Activated T-cell treated with anti-CD3 and anti-CD28 coated beads for 4 hours (primary cell): ENCODE measurements at places on chromosomes 13 and 19.

- no peak for DNase-seq
Observed at GRCh38 chr13:29125191-29125933, 305.2 kb downstream of the MTUS2 start.

DNA sequence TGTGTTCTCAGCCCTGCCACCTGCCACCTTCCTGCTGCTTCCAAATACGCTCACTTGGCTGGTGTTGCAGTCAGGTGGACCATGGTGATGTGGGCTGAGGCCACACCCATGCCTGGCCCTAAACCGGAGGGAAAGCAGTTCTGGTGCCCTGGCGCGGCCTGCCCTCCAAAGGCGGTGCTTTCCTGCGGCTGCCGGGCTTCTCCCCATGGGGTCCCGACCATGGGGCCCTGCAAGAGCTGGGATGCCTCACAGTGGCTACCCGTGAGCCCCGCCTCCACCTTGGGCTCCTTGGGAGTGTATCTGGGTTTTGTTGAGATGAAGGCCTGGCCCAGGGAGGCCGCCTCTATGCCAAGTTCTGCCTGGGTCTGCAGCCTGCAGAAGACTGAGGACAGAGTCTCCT, 73.7 kb downstream of the ERICH6B start:
- no peak for DNase-seq

DNA sequence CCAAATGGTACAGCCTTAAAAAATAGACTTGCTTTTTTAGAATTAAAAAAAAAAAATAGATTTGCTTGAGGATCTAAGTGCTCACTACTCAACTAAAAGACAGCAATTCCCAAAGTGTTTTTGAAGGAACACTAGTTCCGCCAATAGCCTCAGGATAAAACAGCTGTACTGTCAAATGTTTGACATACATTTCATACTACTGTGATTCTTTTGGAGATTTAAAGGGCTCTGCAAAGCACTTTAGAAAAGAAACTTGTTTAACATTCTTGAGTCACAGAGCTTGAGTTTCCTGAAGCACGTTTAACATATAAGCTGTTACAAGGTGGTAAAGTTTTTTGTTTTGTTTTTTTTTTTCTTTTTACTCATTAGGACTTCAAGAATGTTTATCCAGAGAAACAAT, 23.1 kb upstream of the KLF5 start:
- DNase-seq, result no peak

DNA sequence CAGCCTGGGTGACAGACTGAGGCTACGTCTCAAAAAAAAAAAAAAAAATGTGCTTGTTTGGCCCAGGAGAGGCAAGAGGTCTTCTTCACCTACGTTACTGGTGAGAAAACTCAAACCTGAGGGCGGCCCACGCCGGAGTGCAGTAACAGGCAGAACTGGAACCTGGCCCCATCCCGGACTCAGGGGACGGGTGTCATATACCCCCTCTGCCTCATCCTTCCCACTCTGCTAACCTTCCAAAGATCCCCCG, 414 bp upstream of the ADAT3 start:
- no peak for DNase-seq

DNA sequence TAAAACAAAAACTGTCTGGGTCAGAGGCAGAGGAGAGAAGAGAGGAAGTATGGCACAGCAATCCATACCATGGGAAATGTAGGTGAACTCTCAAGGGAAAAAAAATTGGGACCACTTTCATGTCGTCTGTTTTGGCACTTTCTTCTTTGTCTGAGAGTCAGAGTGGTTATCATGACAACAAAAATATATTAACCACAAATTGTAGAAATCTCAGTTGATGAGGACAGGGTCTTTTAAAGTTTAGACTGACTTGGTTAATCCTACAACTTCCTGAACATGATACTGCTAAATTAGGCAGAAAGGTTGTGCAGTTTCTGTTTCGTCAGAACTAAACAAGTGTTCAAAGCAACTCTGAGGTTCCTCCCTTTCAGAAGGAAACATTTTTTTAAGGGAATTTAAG, 15.2 kb downstream of the KLF5 start:
- no peak for DNase-seq

GRCh38 chr19:29268103-29268502, 55.2 kb upstream of the UQCRFS1 start:
- DNase-seq, result no peak

- no peak for DNase-seq
Observed at GRCh38 chr19:28454083-28454482, 758.9 kb downstream of the UQCRFS1 start.
